Glomerular endothelial cell (primary cell): ENCODE measurements at places on chromosomes 13 and 19. TPM values are rescaled to one million over a fixed set of nuclear protein-coding genes. Genes with fewer than 3 reads are reported as not detected.

DNA sequence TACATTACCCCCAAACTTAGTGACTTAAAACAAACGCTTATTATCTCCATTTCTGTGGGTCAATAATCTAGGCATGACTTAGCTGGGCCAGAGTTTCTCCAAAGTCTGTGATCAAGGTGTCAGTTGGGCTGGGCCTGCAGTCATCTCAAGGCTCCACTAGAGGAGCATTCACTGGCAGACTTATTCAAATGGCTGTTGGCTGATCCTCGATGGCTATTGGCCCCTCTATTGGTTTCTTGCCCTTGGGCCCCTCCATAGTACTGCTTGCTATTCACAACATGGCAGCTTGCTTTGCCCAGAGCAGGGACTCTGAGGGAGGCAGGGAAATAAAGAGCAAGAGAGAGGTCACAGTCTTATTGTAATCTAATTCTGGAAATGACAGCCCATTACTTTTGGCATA lies 57.6 kb downstream of the RCBTB2 start:
- no peak for DNase-seq

DNA sequence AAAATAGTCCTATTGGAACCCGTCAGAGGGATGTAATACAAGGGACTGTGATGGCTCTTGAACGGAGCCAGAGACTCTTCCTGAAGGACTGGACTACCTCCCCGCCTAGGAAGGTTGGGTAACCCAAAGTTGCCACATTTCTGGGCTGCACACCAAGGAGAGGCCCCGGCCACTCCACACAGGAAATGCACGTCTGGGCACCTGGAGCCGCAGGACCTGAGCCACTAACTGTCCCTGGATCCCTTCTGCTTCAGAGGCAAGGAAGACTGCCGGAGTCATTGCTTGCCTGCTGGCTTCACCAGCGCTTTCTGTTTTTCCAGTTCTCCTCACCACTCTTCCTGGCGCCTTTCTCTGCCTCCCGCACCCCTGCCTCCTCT lies 1.2 kb upstream of the FLT1 start:
- DNase-seq: no peak

DNA sequence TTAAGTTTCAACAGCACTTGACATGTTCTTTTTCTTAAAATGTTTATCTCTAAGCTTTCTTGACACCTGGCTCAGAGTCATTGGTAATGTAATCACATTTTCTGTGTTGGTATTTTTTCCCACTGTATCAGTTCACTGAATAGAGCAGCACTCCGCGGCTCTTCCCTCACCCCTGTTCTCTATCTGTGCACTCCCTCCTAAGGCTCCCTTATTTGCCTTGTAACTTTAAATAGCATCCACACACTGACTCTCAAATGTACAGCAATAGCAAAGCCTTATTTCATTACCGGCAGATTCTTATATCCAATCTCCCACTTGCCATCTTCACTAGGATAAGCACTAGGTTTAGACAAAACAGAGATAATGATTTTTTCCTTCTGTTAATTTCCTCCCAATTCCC lies 935.5 kb upstream of the SLC10A2 start:
- no peak for DNase-seq

DNA sequence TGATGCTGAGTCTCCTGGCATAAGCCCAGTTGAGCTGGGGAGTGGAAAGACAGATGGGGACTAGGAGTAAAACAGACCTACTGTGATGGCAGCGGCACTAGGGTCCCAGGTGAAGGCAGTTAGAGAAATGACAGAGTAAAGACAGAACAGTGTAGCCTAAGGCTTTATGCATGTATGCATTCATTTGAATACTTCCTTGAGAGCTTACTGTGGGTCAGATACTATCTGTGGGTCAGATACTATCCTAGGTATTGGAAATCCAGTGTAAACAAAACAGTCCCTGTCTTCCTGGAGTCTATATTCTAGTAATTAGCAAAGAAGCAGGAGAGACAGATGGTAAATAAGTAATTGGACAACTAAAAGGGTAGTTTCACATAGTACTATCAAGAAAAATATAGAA lies 73.7 kb upstream of the LRCH1 start:
- no peak for DNase-seq

- no peak for DNase-seq
Observed at GRCh38 chr19:16274447-16274846, 50.2 kb upstream of the KLF2 start.

Gene NKPD1
- 0.29 TPM in 2 replicates for total RNA-seq

DNA sequence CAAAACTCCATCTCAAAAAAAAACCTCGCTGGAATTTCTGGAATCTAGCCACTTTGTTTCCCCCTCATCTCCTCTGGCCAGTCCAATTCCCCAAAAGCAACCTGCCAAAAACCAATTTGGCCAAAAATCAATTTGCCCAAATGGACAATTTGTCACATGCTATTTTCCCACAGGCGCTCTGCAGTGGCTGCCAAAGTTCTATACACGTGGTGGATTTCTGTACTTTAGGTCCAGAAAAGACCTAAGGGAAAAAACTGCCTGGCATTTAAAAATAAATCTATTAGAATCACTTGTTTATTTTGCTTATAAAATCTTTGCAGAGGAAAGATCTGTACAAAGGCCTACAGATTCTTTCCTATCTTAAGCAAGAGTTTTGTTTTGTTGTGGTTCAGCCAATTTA lies 79.4 kb downstream of the MAP4K1 start:
- no peak for DNase-seq

DNA sequence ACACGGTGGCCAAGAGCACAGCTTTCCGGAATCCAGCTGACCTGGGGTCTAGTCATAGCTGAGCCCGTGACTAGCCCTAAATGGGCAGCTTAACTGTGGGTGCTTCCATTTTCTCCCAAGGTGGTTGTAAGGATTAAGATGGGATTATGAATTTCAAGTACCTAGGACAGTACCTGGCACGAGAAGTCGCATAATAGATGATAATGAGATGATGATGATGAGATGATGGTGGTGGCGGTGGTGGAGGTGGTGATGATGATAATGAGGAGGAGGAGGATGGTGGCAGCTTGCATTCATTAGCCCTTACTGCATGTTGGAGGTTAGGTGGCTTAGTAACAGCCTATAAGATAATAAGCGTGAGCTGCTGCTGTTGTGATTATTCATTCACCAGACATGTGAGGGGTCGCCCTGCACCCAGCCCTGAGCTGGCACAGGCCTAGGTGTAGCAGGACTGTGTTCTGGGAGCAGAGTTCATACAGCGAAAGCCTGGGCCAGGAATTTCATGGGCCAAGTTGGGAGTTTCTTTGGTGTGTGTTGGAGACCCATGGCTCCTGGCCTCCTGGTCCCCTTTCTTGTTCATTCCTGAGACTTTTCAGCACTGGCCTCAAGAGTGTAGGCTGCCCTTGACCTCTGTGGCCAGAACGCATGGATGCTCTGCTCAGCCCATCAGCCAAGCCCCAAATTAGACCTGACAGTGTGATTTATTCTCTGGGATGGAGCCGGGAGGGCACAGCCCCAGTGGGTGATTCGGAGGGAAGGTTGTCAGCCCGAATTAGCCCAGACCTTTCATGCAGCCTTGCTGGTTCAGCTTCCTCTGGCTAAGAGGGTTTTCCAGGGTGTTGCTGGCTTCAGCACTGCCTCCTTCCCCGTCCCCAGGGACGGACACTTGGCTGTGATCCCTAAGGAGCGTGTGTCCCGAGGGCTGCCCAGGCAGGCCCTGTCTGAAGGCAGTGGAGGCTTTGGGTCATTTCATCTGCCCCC lies 128.8 kb downstream of the SIPA1L3 start:
- DNase-seq: no peak

- DNase-seq: no peak
Observed at GRCh38 chr19:44202470-44202869, 9.9 kb upstream of the ZNF227 start.

GRCh38 chr19:30968210-30968609 lies 381.0 kb downstream of the TSHZ3 start:
- no peak for DNase-seq

- no peak for DNase-seq
Observed at GRCh38 chr13:73870970-73871935, 263.0 kb downstream of the KLF12 start.

- no peak for DNase-seq
Observed at GRCh38 chr19:30719189-30719998, 347.2 kb downstream of the ZNF536 start.

DNA sequence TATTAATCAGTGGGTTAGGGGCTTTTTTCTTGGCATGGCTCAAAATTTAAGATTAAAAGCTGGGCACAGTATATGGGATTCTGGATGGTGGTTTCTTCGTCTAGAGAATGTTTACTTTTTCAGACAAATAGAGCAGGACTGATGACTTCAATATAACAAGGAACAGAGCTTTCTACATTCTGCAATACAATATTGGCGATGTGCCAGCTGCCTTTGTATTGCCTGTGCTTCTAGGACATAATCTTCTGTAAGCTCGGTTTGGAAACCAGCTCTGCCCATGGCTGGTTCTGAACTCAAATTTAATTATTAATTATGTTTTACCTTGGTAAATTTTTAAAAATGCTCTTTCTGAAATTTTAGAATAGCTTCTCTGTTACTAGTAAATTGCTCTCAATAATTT lies 139.1 kb upstream of the TRPC4 start:
- no peak for DNase-seq

- DNase-seq: no peak
Observed at GRCh38 chr19:6065685-6066374, 44.5 kb downstream of the RFX2 start.

GRCh38 chr19:18656337-18657086 lies 19.7 kb downstream of the KLHL26 start:
- no peak for DNase-seq
